ENCODE measurements at places on chromosomes 12 and 14. TPM values are rescaled to one million over a fixed set of nuclear protein-coding genes. Genes with fewer than 3 reads are reported as not detected.
A peak's percentile ranks its signal among the peaks of the same experiment; 100 is the strongest.

Gene MAP1LC3B2
- total RNA-seq = 0.26 TPM

Gene NOC4L
- total RNA-seq = 40.1 TPM

Gene SAMD15
- not detected for total RNA-seq

Gene PIGH
- 48.5 TPM for total RNA-seq

Gene MYH6
- not detected for total RNA-seq

Gene RNF212B
- not detected for total RNA-seq

- DNase-seq = no peak
Measured at GRCh38 chr14:69615121-69615495, 3.7 kb downstream of the SUSD6 start.

DNA sequence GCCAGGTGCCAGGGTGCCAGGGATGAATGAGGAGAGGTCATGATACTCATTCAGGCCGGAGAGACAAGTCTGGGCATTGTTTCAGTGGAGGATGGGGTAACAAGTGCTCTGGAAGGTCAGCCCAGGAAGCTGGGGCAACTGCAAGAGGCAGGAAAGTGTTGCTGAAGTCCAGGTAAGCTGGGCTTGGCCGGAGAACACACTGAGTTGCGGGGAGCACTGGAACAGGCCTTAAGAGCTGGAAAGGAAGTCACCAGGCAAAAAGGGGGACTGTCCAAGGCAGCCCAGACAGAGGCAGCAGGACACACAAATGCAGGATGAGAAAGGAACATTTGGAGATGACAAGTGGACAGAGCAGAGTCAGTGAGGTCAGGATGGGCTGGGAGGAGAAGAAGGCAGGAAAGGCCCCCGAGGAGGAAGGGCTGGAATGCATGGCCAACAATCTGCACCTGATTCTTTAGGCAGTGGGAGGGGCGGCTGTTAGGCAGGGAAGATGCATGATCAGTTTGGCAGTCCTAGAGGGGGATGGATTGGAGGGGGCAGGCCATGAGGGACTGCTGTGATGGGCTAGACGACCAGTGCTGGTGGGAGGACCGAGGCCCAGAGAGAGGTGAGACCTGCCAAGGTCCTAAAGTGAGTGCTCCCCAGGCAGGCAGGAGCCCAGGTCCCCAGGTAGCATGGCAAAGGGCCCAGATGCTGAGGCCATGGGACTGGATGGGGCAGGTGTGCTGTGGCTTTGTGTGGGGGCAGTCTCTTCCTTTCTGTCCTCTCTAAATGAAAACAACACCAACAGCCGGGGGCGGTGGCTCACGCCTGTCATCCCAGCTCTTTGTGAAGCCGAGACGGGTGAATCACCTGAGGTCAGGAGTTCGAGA is 17.2 kb upstream of the HHIPL1 start:
- no peak for DNase-seq

DNA sequence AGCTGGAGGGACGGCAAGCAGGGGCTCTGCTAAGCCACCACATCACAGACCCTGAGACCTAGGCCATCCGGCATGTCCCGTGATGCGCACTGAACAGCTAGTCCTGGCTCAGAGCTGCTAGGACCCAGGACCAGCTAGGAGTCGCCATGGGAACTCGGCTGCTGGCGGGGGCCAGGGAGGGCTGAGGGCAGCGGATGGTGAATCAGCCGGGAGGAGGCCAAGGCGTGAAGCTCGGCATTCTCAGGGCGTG is 5.1 kb downstream of the AHNAK2 start:
- DNase-seq = peak; percentile 97

- no peak for DNase-seq
Measured at GRCh38 chr14:102975662-102976061, 53.2 kb downstream of the AMN start.

DNA sequence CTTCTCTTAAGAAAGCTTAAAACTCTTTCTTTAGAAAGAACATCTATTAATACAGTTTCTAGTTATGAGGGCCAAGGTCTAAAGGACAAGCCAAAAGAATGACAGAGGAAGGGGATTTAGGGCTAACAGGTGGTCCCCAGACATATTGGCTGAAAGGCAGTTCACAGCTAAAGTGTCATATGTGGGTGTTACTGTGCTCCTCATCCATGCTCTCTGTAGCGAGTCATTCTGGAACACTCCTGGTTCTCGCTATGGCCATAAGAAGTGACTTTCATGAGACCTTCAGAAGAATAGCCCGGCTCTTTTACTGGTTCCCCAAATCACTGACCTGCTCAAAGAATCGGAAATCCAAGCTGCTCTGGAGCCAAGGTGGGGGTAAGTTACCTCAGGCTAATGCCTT is 55.0 kb downstream of the TBK1 start:
- no peak for DNase-seq

DNA sequence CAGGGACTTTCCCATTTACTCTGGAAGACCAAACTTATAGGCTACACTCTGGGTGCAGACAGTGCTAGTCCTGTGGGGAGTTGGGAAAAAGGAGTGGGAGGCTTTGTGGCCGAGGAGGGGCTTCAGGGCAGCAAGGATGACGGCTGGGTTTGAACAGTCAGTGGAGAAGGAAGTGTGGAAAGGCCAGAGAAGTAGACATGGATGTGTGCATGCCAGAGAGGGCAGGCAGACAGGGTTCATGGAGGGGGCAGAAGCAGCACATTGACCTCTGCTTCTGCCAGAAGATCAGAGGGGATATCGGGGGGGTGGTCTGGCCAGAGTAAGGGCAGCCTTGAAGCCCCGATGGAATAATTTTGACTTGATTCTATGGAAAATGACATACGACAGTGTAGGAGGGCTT is 27.2 kb upstream of the KCNA5 start:
- DNase-seq = no peak

GRCh38 chr14:102929241-102930137 is 7.0 kb downstream of the AMN start:
- DNase-seq = no peak

DNA sequence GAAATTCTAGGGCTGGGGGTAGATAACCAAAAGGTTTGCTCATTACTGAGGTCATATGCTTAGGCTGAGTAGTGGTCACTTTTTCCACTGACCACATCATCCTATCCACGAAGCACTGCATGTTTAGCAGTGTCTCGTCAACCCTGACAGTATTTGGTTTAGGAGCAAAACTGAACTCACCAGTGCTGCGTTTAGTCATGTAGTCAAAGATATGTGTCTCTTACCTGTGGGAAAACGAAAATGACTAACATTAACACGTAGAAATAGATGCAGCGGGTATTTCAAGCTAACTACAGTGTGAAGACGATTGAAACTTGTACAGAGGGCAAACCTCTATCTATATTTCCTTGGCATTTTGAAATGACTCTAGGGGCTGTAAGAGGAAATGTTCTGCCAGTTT is 34.6 kb downstream of the MTHFD1 start:
- no peak for DNase-seq

DNA sequence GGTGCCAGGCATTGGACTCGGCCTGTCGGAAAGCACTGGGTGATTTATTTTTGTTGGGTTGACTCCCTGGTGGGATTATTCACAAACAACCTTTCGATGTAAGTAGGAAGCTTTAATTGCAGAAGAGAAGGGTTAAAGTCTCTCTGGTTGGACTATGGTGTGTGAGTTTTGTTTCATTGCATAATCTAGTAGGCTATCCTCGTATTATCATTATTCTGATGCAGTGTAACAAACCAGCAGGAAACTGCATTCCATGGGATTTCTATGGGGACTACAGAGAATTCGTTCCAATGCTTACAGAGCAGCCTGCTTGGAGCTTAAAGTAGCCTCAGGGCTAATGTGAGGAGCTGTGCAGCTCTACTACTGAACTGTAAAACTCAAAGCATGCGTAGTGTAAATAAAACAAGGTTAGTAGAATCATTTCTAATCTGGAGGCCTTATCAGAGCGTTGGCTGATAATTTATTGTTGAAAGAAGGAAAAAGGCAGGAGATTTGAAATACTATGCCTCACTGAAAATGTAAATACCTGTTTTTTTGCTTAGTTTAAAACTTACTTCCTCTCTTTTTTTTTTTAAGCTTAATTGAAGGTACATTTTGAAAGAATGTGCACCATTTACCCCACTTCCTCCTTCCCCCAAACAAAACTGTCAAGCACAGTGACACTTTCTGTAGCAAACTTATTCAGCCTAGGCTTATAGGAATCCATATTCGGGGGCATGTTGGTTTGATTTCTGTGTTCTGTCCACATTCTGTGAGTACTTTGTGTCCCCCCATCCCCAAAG is 226.7 kb downstream of the NPAS3 start:
- peak; percentile 32 for DNase-seq

- no peak for DNase-seq
Measured at GRCh38 chr12:62164036-62164435, 96.2 kb upstream of the USP15 start.

DNA sequence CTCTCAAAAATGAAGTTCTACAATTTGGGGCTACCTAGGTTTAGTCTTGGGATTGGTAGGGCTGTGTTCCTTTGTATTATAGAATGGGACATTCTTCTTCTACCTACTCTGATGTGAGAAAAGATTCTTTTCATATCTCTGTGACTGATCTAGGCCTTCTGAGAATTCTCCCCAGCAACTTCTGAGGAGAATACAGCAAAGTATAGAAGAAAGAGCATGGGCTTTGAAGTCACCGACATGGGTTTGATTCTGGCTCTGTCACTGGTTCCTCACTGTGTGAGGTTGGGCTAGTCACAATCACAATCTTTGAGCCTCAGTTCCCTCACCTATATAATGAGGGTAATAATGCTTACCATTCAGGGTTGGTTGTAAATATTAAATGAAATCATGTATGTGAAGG is 5.0 kb downstream of the ATN1 start:
- DNase-seq = no peak

- DNase-seq = no peak
Measured at GRCh38 chr12:107586256-107586970, 99.2 kb upstream of the PWP1 start.

GRCh38 chr14:26427097-26427496 is 170.7 kb downstream of the NOVA1 start:
- DNase-seq = no peak

DNA sequence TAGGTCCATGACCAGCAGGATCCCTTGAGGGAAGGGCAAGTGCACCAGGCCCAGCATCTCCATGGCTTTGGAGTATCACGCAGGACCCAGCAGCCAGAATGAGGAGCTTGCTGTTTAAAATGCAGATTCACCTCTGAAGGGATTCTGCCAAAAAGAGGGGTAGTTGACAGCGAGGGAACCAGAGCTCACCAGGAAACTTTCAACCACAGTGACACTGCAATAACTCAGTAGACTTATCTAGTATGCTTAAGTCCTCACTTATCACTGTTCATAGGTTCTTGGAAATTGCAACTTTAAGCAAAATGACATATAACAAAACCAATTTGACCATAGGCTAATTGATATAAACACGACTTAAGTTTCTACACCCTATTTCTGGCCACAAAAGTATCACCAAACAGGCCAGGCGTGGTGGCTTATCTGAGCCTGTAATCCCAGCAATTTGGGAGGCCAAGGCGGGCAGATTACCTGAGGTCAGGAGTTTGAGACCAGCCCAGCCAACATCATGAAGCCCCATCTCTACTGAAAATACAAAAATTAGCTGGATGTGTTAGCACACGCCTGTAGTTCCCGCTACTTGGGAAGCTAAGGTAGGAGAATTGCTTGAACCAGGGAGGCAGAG is 21.4 kb upstream of the CKAP4 start:
- no peak for DNase-seq

- DNase-seq = no peak
Measured at GRCh38 chr14:96084796-96085195, 45.6 kb downstream of the C14orf132 start.

- DNase-seq = no peak
Measured at GRCh38 chr14:60356906-60357550, 108.0 kb downstream of the PPM1A start.

DNA sequence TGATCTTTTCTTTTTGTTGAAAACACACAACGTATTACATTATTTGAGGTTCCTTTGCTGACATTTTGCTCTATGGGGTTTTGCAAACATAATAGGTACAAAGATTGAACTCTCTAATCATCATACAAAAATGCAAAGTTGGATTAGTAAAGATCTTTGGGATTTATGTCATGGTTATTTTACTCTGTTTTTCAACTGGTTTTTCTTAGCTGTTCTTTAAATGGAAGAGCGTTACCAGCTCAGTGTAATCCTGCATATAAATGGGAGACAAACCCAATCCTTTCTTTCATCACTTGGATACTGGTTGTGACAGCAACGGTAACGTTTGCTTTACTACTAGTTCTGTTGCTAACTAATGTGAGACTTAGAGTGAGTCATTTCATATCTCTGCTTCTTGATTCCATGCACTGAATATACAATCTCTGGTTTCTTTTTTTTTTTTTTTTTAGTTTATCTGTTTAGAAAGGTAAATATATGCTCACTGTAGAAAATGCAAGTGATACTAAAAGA is 104.9 kb upstream of the NOVA1 start:
- no peak for DNase-seq

- no peak for DNase-seq
Measured at GRCh38 chr12:94157981-94158411, 9.6 kb downstream of the PLXNC1 start.

DNA sequence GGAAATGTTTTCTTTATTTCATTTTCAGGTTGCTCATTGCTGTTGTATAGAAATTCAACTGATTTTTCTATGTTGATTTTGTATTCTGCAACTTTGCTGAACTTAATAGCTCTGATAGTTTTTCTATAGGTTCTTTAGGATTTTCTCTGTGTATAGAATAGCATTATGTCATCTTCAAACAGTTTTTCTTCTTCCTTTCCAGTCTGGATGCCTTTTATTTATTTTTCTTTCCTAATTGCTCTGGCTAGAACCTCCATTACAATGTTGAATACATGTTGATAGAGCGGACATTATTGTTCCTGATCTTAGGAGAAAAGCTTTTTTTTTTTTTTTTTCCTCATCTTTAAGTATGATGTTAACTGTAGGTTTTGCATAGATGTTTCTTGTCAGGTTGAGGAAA is 39.2 kb downstream of the MIA2 start:
- no peak for DNase-seq

GRCh38 chr12:123971770-123972456 is 718 bp downstream of the CCDC92 start:
- DNase-seq = peak; percentile 31

DNA sequence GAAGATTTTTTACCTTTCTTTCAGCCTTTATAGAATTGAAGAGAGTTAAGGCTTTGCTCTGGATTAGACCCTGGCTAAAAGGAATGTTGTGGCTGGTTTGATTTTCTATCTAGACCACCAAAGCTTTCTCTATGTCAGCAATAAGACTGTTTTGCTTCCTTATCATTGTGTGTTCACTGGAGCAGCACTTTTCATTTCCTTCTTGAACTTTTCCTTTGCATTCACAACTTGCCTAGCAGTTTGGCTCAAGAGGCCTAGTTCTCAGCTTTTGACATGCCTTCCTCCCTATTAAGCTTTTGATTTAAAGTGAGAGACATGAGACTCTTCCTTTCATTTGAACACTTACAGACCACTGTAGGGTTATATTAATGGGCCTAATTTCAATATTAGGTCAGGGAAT is 64.1 kb upstream of the USP15 start:
- DNase-seq = no peak

DNA sequence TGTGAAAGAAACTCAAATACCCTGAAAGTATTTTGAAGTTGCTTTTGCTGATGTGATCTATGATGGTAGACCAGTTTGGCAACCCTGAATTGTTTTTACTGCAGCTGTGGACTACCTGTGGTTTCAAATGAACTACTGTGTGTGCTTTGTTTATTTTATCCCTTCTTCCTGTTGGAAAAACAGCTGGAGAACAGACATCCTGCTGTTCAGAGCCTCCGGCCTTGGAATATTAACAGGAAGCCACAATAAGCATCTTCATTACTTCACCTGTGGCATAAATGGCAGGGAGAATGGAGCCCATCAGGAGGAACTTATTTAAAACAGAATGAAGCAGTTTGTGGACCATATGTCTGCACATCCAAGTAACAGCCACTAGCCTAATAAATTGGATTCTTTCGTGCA is 104.8 kb downstream of the DUSP6 start:
- DNase-seq = no peak

GRCh38 chr12:48774516-48774915 is 14.4 kb downstream of the ADCY6 start:
- no peak for DNase-seq

Measured in MG63 (cell line).